Esophagus squamous epithelium (tissue), 5 donors: ENCODE measurements at places on chromosomes 12 and 14.
A peak's percentile ranks its signal among the peaks of the same experiment; 100 is the strongest.

- DNase-seq = no peak
Measured at GRCh38 chr14:99205086-99205688, 66.8 kb downstream of the BCL11B start.

DNA sequence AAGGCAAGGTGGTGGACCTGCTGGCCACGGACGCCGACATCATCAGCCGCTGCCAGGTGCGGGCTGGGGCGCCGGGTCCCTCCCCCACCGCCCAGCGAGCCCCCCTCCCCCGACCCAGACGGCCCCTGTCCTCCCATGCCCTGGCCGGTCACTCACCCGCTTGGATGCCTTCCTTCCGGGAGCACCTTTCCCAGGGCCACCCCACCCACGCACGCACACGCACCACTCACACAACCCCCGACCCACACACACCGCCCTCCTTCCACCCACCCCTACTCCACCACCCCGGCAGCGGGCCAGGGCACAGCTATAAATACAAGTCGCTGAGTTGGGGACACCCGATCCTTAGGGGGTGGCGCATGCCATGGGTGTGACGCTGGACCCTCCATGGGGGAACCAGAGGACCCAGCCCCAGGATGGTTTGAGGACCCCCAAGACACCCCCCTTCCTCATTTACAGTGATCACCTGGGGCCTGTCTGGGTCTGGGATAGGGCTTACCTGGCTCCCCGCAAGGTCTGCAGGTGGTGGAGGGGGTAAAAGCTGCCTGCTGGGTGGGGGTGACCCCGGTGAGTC lies 465 bp downstream of the ADSS1 start:
- no peak for DNase-seq

GRCh38 chr12:20205854-20206253 lies 162.5 kb upstream of the PDE3A start:
- DNase-seq = no peak

- DNase-seq = no peak
Measured at GRCh38 chr14:89844508-89844907, 110.0 kb downstream of the EFCAB11 start.

DNA sequence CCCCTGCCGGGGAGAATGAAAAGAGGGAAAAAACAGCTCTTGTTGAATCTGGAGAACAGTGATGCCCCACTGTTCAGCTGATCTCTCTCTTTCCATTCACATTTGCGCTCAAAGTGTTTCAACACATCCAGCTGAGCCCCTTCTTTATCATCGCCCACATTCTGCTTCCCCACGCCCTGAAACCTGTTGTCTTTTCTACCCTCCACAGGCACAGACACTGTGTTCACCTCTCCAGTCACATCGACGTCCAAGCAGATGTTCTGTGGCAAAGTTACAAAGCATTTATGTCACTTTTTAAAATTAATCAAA lies 338.7 kb downstream of the EGLN3 start:
- no peak for DNase-seq

- DNase-seq = no peak
Measured at GRCh38 chr14:61524936-61525292, 170.4 kb upstream of the HIF1A start.

DNA sequence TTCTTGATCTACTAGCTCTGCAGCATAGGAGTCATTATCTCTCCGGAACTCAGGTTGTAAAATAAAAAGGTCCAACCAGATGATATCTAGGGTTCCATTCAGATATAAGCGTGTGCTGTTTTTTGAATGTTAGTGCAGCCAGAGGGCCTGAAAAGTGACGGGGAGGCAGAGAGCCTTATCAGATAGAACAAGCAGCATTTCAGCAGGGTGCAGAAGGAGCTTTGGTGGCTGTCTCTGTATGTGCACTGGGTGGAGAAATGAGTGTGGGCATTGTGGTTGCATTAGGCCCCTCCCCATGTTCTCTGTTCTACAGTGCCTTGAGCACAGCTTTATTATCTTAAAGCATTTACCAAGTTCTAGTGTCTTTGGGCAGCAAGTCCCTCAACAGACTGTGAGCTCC lies 275.1 kb downstream of the NRXN3 start:
- no peak for DNase-seq

- peak; percentile 49 for DNase-seq
Measured at GRCh38 chr12:31896514-31897039, 62.6 kb upstream of the RESF1 start.

DNA sequence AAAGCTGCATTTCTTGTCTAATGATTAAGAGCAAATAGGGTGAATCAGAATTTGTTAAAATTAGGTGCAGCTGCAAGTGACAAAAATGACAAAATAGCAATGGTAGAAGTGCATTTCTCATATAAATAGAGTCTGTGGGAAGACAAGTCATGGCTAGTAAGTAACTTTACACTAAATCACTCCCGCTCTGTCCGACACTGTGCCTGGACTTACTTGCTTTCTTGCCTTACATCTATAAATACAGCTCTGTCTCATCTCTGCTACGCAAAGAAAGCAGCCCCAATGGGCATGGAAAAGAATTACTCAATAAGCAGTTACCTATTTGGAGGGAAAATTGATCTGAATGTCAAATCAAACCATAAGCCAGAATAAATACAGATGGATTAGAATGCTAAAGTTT lies 245.4 kb upstream of the KRR1 start:
- no peak for DNase-seq

DNA sequence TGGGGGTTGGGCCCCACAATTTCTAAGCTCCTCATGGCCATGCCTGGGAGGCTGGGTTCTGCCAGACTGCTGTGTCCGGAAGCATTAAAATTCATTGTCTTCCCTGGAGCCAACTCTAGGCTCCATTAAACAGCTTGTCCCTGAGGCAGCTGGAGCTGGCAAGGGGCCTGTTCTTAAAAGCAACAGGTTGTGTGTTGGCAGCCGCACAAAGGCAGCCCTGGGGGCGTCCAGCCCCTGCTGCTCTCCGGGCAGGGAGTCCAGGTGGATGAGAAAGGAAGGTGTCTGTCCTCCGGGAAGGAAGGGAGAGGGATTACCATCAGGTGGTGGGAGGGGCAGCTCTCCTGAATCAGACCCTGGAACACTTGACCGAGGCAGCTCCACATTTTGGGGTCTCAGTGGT lies 98.9 kb downstream of the CHST11 start:
- DNase-seq = no peak

- no peak for DNase-seq
Measured at GRCh38 chr12:101823891-101824290, 6.9 kb downstream of the GNPTAB start.

DNA sequence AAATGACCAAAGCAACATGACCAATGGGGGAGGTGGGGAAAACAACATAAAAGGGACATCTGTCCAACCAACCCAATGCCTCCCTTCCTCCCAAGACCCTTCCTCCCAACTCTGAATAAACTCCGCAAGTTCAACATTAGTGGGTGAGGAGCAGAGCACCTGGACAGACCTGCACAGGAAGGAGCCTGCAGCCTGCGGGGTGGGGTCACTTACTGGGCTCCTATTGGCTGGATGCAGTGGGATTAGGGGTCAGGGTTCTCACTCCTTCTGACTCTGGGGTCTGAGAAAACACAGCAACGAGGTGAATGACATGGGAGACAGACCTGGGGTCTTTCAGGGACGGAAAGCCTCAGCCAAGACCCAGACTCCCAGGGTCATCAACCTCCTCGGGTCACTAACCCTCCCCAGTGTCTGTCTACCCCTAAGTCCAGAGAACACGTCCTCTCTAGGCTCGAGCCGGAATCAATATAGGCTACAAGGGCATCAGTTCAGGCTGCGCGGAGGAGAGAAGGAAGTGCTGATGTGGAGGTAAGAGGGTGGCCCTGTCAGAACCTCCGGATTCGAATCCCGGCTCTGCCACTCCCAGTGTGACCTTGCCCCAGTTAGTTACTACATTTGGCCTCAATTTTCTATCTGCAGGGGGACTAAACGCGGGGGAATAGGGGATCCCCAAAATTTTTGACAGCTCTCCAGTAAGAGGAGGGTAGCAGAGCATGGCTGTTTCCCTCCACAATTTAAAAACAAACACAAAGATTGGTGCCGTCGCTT lies 860 bp downstream of the NDRG2 start:
- no peak for DNase-seq

GRCh38 chr12:53099071-53099882 lies 1.8 kb downstream of the IGFBP6 start:
- DNase-seq = no peak

DNA sequence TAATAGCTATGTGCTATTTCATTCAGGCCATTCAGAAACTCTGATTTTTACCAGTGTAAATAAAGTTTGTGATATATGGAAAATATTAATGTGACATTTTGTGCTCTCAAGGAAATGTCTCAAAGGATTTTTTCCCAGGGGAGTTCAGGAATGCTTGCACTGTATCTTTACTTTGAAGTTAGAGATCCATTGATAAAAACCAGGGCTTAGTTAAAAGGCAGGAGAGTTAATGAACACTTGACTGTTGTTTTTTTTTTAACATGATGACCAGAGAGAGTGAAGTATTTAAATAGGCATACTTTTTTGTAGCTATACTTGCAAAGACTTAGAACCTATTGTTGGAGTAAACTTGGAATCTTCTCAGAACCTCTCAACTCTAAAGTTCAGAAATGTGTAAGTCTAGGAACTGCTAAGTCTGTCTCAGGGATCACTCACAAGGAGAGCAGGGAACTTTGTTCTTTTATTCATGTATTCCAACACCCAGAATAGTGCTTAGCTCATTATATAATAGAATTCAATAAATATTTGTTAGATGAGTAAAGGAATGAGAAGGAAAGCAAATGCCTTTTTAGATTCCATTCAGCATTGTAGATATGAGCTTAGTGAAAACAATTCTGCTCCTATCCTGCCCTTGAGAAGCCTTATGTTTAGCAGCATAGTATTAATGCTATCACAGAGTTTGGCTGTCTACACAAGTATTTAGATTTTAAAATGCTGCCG lies 117.5 kb downstream of the DAAM1 start:
- no peak for DNase-seq

- no peak for DNase-seq
Measured at GRCh38 chr14:74979029-74979428, 23.6 kb upstream of the PGF start.

GRCh38 chr14:96380735-96381134 lies 11.2 kb upstream of the AK7 start:
- no peak for DNase-seq

GRCh38 chr14:59265808-59266207 lies 77.3 kb downstream of the DAAM1 start:
- DNase-seq = no peak

GRCh38 chr14:97824218-97824617 lies 1027.0 kb downstream of the VRK1 start:
- DNase-seq = no peak

- DNase-seq = no peak
Measured at GRCh38 chr12:114404083-114404925, 1.6 kb downstream of the TBX5 start.

DNA sequence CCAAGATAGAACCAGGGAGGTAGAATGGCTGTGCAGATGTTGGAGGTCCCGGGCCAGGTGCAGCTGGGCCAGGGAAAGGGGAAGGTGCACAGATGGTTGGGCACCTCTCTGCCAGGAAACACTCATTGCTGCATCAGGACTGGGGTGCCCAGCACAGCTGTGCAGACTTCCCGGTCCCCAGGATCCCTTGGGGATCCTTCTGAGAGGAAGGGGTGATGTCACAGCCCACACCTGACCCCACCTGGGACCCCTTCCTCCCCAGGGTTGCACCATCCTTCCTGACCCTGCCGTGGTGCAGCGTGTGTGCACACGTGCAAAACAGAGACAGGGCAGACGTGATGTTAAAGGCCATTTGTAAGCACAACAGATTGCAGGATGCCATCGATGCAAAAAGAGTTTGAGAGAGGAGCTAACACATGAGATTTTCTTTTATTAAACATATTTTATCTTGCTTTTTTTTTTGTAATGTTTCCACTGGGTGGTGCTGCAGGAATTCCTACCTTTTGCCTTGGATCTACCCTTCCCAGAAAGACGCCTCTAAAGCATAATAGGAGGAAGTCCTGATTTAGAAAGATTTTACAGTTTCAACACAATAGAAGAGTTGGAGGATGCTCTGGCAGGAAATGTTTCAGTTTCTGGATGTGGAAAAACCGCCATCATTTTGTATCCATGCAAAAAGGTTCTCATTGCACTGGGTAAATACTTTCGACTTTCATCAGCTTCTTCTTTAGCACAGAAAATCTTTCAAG lies 14.8 kb downstream of the ELK3 start:
- DNase-seq = no peak

GRCh38 chr14:70988452-70988851 lies 81.2 kb downstream of the PCNX1 start:
- no peak for DNase-seq

- no peak for DNase-seq
Measured at GRCh38 chr14:38409071-38409705, 153.3 kb upstream of the CLEC14A start.

DNA sequence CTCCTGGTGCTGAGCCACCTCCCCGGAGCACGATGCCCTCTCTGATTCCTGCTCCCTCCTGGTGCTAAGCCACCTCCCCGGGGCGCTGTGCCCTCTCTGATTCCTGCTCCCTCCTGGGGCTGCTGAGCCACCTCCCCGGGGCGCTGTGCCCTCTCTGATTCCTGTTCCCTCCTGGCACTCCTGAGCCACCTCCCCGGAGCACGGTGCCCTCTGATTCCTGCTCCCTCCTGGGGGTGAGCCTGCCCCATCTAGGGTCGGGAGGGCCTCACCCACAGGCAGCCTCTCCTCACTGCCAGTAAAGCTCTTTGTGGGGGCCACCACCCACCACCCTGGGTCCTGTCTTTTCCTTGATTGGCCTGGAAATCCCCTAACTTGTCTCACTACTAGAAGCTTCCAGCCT lies 327.6 kb upstream of the SFSWAP start:
- no peak for DNase-seq

DNA sequence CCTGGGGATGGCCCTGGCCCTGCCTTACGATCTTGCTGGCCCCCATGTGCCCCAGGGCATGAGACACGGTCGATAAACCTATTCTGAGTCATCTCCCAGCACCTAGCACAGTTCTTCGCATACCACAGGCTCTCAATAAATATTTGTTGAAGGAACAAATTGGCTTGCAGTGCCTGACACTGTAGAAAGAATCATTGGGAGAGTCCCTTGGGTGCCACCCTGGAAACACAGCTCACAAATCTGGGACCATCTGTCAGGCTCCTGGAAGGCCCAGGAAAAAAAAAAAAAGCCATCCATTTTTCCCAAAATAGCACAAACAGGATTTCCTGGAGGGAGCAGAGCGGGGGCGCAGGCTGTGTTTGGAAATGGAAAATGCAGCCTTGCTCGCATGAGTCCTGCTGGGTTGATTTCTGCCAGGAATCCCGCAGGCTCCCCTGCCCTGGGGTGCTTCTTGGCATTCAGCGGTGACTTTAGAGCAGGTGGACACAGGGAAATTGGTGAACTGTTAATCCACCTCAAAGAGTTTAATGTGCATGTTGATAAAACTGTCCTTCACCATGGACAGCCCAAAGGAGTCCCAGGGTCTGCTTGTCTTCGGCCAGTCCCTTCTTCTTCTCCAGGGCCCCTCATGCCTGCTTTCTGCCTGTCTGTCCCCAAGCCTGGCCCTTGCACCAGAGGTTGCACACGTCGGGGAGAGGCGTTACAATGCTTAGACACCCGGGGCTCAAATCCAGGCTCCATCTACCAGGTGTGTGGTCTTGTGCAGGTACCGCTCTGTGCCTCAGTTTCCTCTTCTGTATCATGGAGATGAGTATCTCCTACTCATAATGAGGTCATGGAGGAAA lies 106.1 kb upstream of the RFLNA start:
- DNase-seq = no peak
